ENCODE measurements at places on chromosomes 12 and 14.

DNA sequence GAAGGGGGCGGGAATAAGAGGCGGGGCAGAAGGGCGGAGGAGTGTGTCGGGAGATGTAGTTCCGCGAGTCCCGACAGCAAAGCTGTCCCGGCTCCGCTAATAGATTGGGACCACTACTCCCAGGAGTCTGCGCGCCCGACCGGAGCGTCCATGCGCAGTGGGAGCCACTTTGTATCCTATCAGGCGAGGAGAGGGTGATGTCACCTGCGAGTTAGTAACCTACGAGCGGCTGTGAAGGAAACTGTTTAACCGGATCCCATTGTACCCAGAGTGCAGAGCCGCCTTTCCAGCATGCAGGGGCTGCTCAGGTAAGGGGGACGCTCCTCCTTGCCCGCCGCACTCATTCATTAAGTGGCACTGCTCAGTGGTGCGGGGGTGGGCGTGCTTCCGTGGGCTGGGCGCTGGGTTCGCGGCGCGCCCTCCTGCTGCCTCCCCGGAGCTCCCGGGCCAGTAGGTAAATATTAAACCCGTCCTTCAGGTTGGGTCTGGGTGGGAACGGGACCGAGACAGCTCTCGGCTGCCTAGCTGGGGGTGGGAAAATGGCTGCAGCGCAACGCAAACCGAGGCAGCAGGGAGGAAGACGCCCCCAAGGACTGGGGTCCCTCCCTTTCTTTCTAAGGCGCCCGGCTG, at the start of gene DAAM1:
Gene DAAM1 (plus strand): TSS at position 207 of the 630 bp plus-strand sequence. CDS start 74,811 bp downstream, outside the sequence.
- DNase-seq: peak; percentile 91

- DNase-seq: no peak
Observed at GRCh38 chr12:92794814-92795213, 92.0 kb downstream of the PLEKHG7 start.

GRCh38 chr14:71959055-71959454, 26.8 kb downstream of the RGS6 start:
- DNase-seq: no peak

GRCh38 chr12:52232674-52233461, at the start of gene KRT7:
Gene KRT7 (plus strand): TSS chr12:52233243. CDS start chr12:52233297, 54 bp downstream.
- no peak for DNase-seq

- DNase-seq: no peak
Observed at GRCh38 chr12:124152731-124153130, 142.2 kb upstream of the RFLNA start.
